ENCODE measurements at places on chromosomes 1 and 21. TPM values are rescaled to one million over a fixed set of nuclear protein-coding genes. Genes with fewer than 3 reads are reported as not detected.

MAB21L3 gene
- polyA plus RNA-seq: not detected

MCOLN2 gene
- polyA plus RNA-seq: 0.16 TPM

OR2L3 gene
- polyA plus RNA-seq: not detected

PLA2G2C gene
- polyA plus RNA-seq: 0.04 TPM

OVAAL gene
- polyA plus RNA-seq: not detected

KLF17 gene
- 0.12 TPM for polyA plus RNA-seq

SPRR2A gene
- polyA plus RNA-seq: not detected

FMO3 gene
- polyA plus RNA-seq: 0.09 TPM

MEX3A gene
- 23.0 TPM for polyA plus RNA-seq

ACTL8 gene
- not detected for polyA plus RNA-seq

OR2AK2 gene
- not detected for polyA plus RNA-seq

PTAFR gene
- 2.6 TPM for polyA plus RNA-seq

OR2L2 gene
- polyA plus RNA-seq: not detected

RIPPLY3 gene
- 0.22 TPM for polyA plus RNA-seq

TTC39A gene
- 3.2 TPM for polyA plus RNA-seq

CFHR3 gene
- 2.8 TPM for polyA plus RNA-seq

All from muscle of back (tissue), 13 donors.